ENCODE measurements at places on chromosomes 13 and 19. TPM values are rescaled to one million over a fixed set of nuclear protein-coding genes. Genes with fewer than 3 reads are reported as not detected.

DNA sequence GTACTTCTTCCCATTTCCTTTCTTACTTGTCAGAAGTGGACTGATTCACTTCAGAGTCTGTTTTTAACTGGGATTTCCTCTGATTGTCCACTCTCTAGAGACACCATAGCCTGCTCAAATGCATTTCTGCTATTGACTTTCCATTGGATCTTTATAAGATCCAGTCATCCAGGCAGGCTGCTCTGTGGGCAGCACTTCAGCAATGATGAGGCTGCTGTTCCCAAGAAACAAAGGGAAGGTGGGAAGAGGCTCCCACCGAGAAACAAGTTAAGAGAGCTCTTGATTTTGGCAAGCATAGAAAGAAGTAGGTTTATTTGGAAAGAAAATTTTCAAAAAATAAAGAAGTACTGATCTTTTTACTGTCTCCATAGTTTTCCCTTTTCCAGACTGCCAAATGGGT, 125.8 kb upstream of the STARD13 start:
- DNase-seq = no peak

- DNase-seq = no peak
These were observed 98.8 kb downstream of the ING1 start for GRCh38 chr13:110812121-110812868.

DNA sequence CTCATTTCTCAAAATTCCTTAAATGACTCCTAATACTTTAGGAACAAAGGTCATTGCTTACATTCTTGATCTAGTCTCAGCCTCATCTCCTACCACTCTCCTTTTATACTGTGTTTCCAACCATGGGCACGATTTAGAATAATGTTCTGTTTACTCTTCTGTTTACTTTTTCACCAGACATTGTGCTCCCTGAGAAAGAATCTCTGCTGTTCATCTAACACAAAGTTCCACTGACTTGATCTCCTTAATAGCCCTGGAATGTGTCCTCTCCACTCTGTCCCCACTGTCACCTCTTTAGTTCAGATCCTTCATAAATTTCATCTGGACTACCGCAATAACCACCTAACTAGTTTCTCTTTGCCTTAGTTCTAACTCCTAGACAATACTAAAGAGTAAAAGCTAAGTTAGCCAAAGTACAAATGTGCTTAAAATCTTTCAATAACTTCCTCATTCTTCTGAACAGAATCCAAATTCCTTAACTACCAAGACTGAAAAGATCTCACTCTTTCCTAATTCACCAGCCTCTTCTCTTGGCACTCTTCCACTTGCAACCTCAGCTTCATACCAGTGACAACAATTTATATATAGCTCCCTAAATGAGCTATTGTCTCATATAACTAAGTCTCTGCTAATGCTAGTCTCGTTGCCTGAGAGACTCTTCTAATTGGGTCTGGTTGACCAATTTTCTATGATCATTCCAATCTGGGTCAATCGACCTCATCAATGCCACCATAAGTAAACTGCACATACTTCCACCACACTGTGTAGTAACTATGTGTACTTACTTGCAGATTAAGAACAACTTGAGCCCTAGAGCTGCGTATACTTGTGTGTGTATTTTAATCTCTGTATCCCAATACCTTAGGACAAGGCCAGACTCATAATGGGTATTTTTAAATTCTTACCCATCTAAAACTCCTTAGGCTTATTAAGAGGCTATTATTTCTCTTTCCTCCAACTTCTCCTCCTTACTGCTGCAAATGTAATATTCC, 179.9 kb downstream of the VWA8 start:
- peak; percentile 88 for DNase-seq

GRCh38 chr13:51324714-51325420, 14.6 kb upstream of the SERPINE3 start:
- DNase-seq = no peak

DNA sequence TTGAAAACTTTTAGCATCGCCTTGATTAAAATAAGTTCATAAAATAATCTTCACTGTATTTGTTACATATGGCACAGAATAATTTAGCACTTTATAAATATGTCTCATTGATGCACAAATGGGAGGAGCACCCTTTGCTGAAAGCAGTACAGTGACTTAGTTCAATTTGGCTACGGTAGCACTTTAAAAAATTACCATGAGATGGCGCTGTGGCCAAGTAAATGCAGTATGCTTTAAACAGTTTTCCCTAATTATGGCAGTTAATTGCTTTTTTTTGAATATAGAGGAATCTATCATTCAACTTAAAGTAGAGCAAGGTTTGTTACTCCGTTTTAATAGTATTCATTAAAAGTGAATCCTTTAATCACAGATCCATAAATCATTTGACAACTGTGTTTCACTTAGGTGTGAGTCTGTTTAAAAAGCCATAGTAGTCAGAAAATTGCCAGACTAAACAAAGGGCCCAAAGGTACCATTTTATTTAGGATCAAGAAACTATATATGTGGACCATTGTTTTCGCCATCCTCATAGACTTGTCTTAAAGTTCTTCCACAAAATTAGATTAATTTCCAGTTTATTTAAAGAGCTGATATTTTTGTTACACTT, 34.7 kb upstream of the ESD start:
- DNase-seq = peak; percentile 55

DNA sequence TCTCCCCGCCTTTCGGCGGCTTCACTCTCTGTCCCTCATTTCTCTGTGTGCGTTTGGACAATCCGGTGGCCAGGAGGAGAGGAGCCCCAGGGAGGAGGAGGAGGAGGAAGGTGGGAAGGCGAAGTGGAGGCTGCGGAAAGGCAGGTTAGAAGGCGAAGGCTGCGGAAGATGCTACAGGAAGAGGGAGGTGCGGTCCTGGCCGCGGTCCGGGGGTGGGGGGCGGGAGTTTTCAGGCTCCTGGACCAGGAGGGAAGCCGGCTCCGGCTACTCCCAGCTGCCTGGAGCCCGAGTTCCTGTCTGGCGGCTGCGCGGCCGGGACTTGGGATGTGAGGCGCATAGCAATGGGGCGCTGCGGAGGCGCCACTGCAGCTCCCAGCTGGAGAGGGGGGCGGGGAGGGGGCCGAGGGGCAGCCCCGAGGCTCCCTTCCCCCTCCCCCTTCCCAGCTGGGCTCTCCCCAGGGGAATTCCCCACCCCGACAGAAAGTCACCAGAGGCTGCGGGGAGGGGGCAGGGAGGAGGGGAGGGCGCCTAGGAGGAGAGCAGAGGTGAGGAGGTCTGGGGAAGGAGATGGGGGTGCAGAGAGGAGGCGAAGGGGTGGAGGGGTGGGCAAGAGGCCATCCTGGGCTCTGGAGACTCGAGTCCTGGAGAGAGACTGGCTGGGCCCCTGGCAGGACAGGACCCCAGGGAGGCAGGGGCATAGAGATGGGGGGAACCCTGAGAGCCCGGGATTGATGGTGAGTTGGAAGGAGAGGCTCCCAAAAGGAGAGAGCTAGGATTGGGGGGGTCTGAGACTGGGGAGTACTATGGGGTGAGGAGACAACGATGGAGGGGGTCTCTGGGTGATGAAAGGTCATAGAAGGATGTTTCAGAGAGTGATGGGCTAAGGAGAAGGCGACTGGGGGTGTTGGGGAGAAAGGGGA, 2.0 kb downstream of the LRRC4B start:
- no peak for DNase-seq

GRCh38 chr13:25319771-25320170, 18.3 kb downstream of the NUP58 start:
- DNase-seq = no peak

DNA sequence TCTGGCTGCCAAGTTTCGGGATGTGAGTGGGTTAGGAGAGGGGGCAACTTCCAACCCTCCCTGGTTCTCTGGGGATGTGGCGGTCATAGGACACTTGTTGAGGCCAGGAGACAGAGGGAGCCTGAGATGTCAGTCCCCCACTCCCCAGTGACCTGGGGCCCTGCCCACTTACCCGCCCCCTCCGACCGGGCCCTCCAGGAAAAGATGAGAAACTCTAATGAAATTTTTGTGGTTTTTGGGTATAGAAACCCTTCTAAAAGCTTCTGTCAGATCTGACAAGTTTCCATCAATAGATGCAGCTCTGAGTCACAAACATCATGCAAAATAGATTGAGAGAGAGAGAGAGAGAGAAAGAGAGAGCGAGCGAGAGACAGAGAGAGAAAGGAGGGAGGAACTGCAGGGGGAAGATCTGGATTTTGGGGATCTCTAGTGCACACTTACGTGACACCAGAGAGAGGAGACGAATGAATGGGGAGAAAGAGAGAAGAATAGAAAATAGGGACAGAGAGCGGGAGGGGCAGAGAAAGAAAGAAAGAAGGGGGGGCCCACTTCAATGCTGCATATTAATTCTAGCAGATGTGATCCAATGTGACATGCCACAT, 94.0 kb downstream of the PTPRS start:
- no peak for DNase-seq

- DNase-seq = peak; percentile 89
These were observed 8.0 kb downstream of the MYO1F start for GRCh38 chr19:8569066-8569771.

GRCh38 chr19:39355253-39355652, 13.0 kb downstream of the SAMD4B start:
- no peak for DNase-seq

- DNase-seq = peak; percentile 10
These were observed 1287.7 kb downstream of the SLITRK5 start for GRCh38 chr13:88958821-88959220.

DNA sequence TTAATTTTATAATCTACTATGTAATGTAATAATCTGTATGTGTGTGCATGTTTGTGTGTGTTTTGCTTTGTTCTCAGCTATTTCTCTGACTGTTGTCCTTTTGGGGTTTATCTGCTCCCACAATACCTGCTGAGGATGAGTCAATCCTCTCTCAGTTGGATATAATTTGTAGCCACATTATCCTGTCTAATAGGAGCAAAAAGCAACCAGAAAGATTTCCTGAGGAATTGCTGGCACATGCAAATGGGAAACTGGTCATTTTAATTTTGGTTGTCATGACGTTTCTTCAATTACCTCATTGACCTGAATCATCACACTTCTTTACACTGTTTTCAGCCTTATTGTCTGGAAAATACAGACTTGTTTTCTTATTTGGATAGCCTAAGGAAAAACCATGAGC, 488.4 kb downstream of the KLF5 start:
- DNase-seq = peak; percentile 22

DNA sequence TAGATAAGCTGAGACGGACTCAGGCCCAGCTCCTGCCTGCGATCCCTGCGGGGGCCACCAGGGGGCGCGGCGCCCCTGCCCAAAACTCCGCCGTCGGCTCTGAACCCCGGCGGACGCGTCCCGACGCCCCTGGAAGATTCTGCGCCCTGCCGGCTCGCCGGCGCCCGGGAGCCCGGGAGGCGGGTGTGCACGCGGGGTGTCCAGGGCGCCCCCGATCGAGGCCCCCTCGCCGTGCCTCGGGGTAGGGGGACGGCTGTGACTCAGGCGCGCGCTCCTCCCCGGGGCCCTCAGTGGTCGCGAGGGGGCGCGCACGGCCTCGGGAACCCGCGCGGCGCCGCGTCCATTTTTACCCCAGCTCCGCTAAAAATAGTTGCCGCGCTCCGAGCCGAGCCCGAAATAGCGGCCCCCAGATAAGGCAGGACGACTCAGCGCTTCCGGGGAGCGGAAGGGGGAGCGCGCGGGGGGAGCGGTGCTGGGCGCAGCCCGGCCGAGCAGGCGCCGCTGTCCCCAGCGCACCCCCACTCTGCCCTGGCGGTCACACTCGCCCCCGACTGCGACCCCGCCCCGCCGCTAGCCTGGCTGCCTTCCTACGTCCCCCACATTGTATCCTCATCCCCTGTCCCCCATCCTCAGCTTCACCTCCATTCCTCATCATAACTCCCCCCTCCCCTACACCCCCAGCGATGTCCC, 16.0 kb upstream of the ERCC1 start:
- DNase-seq = no peak

GRCh38 chr19:2424686-2425621, 2.4 kb downstream of the TIMM13 start:
- peak; percentile 8 for DNase-seq

GRCh38 chr13:48954081-48954480, 21.6 kb upstream of the FNDC3A start:
- DNase-seq = peak; percentile 61

GRCh38 chr19:38190061-38190460, 34.0 kb downstream of the DPF1 start:
- DNase-seq = no peak

- peak; percentile 27 for DNase-seq
These were observed 432.5 kb downstream of the FGF9 start for GRCh38 chr13:22103046-22104027.

GRCh38 chr19:33686687-33687480, 65.1 kb downstream of the CHST8 start:
- DNase-seq = no peak

DNA sequence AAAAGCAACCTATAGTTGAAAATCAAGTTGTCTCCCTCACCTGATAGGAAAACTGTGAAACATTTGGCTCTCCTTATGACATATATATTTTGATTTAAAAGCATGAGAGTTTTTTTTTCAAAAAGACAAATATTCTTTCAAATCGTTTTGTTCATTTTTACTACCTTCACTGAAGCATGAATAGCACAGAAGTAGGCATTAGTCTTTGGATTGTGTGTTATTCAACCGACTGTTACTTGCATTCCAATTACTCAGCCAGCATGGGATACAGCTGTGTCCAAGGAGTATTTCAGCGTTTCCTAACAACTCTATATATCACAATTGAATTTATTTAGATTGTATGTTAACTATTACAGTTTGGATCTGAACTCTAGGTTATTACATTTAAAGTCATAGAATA, 135.2 kb downstream of the PCDH9 start:
- peak; percentile 59 for DNase-seq

GRCh38 chr13:102930566-102930965, 84.7 kb downstream of the ERCC5 start:
- no peak for DNase-seq

- DNase-seq = no peak
These were observed 6.0 kb upstream of the EML2 start for GRCh38 chr19:45645068-45645630.

GRCh38 chr13:85243831-85244230, 555.4 kb downstream of the SLITRK6 start:
- DNase-seq = no peak

DNA sequence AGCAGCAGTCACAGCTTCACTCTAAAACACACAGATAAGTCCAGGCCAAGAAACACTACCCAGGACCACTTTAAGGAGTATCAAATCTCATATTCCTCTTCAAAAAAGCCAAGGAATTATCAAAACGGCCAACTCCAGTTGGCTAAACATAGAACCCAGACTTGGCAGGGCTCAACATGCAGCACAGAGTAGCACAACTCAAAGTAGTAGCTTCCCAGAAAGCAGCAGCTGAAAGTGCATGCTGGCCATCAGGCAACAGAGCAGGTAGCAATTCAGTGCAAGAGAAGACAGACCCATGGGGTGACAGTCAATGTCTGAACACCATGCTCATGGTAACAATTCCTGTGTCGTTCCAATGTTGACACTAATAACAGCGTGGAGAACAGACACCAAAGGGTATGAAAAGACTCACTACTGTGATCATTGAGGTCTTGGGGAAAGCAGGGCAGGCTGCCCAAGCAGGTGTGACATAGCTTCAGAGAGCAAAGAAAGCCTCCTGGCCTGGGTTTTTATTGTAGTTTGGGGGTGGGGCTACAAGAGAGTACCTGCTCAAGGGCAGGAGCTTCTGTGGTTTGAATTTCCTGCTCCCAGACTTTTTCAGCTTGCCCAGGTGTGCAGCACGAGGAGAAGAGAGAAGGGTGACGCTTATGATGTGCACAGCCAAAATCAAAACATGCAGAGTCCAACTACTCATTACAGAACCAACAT, 6.2 kb downstream of the ZNF709 start:
- no peak for DNase-seq

The ELSPBP1 gene
- total RNA-seq = not detected

The ZIM2 gene
- not detected for total RNA-seq

The CCDC70 gene
- total RNA-seq = not detected

The ENOX1 gene
- 0.52 TPM for total RNA-seq

The REEP6 gene
- total RNA-seq = 4.9 TPM

The ZNF610 gene
- total RNA-seq = 2.3 TPM

The GPR180 gene
- 16.1 TPM for total RNA-seq
